GM12892 (cell line): ENCODE measurements at places on chromosomes 3 and 15.

- no peak for DNase-seq
Observed at GRCh38 chr3:188168186-188168585, 14.2 kb downstream of the LPP start.

- DNase-seq: no peak
Observed at GRCh38 chr15:23854912-23855659, 168.0 kb upstream of the NDN start.

GRCh38 chr3:18687286-18687685 is 262.1 kb upstream of the SATB1 start:
- no peak for DNase-seq

GRCh38 chr3:45864760-45865519 is 21.4 kb upstream of the CCR9 start:
- no peak for DNase-seq

- no peak for DNase-seq
Observed at GRCh38 chr15:91122296-91122695, 22.2 kb downstream of the SV2B start.

GRCh38 chr3:5160321-5160720 is 27.2 kb upstream of the EDEM1 start:
- no peak for DNase-seq

DNA sequence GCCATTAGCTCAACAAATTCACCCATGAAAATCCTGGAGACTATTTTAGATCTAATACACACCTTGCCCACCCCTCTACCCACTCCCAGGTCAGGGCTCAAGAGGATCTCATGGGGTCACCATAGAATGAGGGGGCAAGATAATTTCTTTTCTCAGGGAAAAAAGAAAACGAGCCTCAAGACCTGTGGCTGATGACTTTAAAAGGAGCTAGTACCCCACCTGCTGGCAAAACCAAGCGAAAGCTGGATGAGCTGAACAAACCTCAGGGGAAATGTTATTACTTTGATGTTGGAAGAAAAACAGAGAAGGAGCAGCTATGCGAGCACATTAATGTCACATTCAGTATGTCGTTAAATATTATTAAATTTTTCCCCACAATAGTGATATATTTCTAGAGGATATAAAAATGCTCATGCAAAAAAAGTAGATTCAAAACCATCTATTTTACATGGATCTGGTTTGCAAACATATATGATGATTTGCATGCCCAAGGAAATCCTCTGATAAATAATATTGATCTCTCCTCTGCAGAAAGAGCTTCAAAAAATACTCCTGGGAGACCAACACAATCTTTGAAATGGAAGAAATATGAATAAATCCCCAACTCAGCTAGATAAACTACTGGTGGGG is 37.7 kb downstream of the PLD1 start:
- peak; percentile 20 for DNase-seq

GRCh38 chr3:50971487-50971924 is 296.8 kb downstream of the DOCK3 start:
- peak; percentile 30 for DNase-seq

DNA sequence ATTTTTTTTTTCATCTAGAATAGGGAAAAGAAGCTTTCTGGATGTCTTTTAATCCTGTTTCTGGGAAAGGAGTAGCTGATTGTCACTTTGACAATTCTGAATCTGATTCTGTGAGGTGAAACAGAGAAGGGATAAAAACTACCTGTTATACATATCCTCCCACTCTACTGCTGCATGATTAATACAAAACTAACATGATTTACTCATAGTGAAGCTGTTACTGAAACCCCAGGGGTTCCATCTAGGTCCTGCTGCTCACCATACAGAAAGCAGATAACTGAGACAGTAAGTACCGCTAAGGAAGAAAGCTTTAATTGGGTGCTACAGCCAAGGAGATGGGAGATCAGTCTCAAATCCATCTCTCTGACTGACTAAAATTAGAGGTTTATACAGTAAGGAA is 610.9 kb upstream of the ALCAM start:
- no peak for DNase-seq

GRCh38 chr3:86830566-86830965 is 160.4 kb downstream of the VGLL3 start:
- DNase-seq: no peak

DNA sequence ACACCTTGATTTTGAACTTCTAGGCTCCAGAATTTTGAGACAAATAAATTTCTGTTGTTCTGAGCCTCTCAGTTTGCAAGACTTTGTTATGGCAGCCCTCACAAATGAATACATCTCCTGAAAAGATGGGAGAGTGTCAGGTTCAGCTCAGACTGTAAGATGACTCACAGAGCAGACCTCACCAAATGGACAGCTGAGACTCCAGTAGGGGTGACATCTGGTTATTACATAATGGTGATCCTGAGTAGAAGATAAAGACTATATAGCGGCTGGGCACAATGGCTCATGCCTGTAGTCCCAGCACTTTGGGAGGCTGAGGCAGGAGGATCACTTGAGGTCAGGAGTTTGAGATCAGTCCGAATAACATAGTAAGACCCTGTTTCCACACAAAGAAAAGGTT is 26.2 kb upstream of the MTMR14 start:
- no peak for DNase-seq

GRCh38 chr3:136644212-136644611 is 108.0 kb downstream of the STAG1 start:
- no peak for DNase-seq

GRCh38 chr3:120506828-120507774 is 56.3 kb upstream of the FSTL1 start:
- DNase-seq: no peak

- DNase-seq: no peak
Observed at GRCh38 chr3:67357610-67358458, 296.6 kb downstream of the SUCLG2 start.

GRCh38 chr3:82999777-83000176 is 1238.3 kb upstream of the GBE1 start:
- DNase-seq: no peak

DNA sequence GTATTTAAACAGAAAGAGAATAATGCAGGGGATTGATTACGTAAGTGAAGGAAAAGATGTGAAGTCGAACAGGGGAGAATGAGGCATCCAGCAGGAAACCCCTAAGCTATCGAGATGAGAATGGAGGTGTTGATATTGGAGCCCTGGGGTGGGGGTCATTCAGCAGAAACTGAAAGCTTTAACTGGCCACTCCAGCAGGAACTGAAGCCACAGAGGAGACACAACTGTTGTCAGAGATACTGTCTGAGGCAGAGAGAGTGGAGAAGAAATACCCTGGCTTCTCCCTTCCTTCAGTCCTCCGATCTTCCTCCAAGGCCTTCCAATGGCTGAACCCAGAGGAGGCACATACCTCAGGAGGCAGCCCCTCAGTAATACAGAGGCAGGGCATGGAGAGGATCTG is 152.4 kb downstream of the THRB start:
- DNase-seq: no peak

DNA sequence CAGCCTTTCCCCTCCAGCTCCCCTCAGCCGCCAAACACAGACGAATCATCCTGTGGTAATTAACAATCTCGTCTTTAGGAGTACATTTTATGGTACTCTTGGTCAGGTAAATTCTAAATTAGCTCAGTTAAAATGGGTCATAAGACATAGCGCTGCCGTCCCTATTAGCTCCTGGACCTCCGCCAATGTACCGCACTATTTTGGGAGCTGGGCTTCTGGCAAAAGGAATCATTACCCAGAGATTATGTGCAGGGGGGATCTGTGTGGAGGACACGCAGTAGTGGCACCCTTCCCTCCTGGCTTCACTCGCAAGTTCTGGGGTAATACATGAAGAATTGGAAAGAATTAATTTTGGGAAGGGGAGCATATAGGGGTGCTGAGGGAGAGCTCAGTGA is 68.6 kb upstream of the ONECUT1 start:
- no peak for DNase-seq

- DNase-seq: no peak
Observed at GRCh38 chr15:43749690-43750345, 3.6 kb downstream of the PDIA3 start.

DNA sequence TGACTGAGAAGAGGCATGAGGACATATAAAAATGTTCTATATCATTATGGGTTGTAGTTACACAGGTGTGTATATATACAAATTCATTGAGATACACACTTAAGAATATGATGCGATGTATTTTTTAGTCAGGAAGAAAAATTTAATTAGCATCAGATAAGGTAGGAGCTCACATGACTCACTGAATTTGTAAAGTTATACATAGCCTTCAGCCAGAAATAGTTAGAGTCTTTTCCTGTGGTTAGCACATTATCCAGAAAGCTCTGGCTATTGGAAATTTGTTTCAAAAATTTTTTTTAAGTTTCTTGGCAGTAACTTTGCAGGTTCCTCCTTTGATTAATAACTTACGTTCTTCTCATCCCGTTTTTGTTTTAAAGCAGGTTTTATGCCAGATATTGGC is 88.6 kb downstream of the STT3B start:
- DNase-seq: no peak

- DNase-seq: no peak
Observed at GRCh38 chr3:24199300-24199699, 254.2 kb downstream of the NR1D2 start.

DNA sequence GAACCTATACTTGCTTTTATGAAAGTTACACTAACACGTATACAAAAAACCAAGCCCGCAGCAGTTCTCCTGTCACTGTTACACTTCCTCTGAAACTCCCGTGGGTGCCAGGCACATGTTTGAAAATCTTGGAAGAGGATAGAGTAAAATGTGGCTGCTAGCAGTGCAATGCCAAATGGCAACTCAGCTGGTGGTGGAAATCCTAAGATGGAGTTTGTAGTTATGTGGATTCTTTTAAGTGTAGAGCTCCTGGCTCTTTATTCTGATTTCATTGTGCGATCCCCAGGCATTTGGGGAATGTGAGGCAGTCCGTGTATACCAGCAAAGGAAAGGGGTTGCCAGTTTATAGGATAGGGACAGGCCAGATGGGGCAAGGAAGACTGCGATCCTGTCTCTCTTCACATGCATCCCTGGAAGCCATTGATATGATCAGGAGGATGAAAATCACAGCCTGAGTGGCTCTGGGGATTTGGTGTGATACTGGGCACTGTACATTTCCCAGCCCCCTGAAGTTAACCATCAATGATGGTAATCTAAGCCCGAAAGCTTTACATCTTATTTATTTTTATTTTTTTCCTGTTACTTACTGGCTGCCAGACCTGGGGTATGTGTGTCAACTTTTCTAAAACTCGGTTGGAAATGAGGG is 1.1 kb downstream of the STAC start:
- DNase-seq: no peak

GRCh38 chr3:187788984-187789857 is 44.0 kb upstream of the BCL6 start:
- DNase-seq: no peak

- DNase-seq: no peak
Observed at GRCh38 chr15:94322141-94322540, 90.8 kb downstream of the MCTP2 start.

- no peak for DNase-seq
Observed at GRCh38 chr3:157406394-157406793, 30.3 kb upstream of the PTX3 start.

- DNase-seq: no peak
Observed at GRCh38 chr15:101029971-101030661, 111.0 kb downstream of the LRRK1 start.

DNA sequence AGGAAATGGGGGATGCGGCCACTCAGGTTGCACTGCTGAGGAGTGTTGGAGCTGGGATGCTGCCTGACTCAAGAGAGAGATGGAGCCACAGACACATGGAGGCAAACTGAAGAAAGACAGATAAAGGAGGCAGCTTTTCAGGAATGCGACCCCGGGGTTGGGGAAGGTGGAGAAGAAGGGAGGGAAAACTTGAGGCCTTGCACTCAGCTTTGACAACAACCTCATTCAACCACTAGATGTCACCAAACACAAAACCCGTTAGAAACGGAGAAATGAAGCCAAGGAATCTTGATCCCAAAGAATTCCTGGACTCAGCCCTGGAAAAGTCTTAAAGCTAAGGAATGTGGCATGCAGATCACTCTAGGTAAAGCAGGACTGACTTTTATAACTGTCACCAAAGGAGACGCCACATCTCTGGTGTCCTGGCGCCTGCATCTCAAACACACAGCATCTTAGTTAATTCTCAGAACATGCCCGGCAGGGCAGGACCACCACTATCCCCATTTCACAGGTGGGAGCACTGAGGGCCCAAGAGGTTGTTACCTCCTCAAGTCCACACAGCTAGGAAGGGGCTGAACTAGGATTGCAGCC is 59.6 kb upstream of the LMCD1 start:
- no peak for DNase-seq

DNA sequence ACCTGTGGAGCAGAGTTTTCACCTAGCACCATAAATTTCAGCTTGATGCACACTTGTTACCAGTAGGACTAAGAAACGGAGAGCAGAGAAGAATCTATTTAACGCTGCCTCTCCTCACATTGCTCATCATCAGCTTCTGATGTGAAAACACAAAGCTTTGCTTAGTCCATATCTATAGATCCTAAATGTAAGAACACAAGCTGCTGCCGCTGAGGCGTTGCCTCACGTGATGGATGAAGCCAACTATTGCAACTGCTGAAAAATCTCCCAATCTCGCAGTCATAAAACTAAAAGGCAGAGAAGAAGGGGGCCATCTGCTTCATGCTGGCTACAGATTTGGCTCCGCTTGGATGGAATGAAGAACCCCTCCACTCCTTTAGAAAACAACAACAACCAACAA is 42.7 kb downstream of the CADPS start:
- no peak for DNase-seq

DNA sequence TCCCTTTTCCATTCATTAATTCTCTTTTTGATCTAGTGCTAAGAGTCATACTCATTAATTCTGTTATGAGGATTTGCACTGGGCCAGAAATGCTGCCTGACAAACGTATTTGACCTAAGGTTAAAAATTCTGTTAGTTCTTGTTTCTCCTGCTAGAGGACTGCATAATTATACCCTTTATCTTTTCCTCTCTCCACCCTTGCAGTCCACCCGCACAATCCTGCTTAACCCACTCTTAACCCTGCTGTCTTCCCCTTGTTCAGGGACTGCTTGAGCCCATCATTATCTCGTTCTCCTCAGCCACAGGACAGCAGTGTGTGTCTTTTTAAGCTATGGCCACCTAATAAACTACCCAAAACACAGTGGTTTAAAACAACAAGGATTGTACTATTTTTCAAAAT is 31.1 kb upstream of the DYNC1LI1 start:
- no peak for DNase-seq

DNA sequence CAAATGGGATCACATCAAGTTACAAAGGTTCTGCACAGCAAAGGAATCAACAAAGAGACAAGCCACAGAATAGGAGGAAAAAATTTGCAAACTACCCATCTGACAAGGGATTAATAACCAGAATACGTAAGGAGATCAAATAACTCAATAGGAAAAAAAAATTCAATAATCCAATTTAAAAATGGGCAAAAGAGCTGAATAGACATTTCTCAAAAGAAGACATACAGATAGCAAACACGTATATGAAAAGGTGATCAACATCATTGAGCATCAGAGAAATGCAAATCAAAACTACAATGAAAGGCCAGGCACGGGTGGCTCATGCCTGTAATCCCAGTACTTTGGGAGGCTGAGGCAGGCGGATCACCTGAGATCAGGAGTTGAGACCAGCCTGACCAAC is 23.5 kb upstream of the CPEB1 start:
- no peak for DNase-seq
